ENCODE measurements at places on chromosomes 13 and 19. TPM values are rescaled to one million over a fixed set of nuclear protein-coding genes. Genes with fewer than 3 reads are reported as not detected.
A peak's percentile ranks its signal among the peaks of the same experiment; 100 is the strongest.

The PSG6 gene
- not detected for total RNA-seq

The FFAR3 gene
- not detected for total RNA-seq

The HCST gene
- 7.1 TPM for total RNA-seq

The ZNF790 gene
- total RNA-seq, result 10.8 TPM

The ZFP30 gene
- 9.3 TPM for total RNA-seq

The SIGLECL1 gene
- not detected for total RNA-seq

The ZNF526 gene
- 6.7 TPM for total RNA-seq

The GPX4 gene
- total RNA-seq, result 337 TPM

The GGN gene
- 0.15 TPM for total RNA-seq

The DACT3 gene
- 14.1 TPM for total RNA-seq

DNA sequence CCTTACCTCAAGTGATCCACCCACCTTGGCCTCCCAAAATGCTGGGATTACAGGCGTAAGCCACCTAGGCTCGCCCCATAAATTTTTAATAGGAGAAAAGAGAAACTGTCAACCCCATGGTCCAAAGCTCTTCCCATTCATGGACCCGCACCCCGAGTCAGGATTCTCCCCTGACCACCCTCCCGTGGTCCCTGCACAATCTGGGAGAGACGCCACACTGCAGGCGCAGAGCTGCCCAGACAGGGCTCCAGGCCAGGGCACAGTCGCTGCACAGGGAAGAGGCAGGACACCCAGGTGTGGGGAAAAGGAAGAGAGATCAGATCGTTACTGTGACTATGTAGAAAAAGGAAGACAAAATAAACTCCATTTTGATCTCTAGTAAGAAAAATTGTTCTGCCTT, 54.5 kb downstream of the ZNF93 start:
- DNase-seq, result no peak

- peak; percentile 99 for DNase-seq
These were observed 1.2 kb upstream of the MAMSTR start for GRCh38 chr19:48720613-48721296.

DNA sequence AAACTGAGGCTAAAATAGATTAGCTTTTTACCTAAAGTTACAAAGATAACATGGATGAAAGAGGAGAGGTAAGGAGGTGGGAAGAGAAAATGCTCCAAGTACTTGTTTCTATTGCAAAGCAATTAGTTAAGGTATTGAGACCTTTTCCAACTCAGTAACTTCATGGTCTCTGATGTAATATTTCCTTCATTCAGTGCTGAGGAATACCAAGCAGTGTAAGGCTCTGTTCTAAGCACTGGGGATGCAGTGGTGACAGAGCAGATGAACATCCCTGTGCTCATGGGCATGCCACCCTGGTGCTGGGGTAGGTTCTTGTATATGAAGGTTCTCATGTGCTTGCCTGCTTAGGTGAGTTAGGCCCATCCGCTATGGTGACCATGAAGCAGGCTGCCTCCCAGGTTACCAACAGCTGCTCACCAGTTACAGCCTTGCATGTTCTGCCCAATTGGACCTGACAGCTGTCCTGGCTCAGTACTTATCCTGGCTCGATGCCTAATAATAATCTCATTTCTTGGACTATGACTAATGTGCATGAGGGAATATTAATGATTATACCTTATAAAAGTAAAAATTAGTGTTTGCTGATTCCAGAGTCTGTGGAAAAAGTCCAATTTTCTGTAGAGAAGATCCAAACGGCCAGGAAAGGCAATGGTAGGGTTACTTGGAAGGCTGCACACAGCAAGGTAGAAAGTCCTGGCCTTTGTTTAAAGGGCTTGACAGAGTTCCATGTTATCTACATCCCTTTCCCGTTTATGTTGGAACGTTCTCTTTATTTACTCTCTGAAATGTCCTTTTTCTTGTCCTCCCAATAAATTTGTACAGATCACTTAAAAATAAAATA, 48.3 kb downstream of the LATS2 start:
- DNase-seq, result peak; percentile 30

DNA sequence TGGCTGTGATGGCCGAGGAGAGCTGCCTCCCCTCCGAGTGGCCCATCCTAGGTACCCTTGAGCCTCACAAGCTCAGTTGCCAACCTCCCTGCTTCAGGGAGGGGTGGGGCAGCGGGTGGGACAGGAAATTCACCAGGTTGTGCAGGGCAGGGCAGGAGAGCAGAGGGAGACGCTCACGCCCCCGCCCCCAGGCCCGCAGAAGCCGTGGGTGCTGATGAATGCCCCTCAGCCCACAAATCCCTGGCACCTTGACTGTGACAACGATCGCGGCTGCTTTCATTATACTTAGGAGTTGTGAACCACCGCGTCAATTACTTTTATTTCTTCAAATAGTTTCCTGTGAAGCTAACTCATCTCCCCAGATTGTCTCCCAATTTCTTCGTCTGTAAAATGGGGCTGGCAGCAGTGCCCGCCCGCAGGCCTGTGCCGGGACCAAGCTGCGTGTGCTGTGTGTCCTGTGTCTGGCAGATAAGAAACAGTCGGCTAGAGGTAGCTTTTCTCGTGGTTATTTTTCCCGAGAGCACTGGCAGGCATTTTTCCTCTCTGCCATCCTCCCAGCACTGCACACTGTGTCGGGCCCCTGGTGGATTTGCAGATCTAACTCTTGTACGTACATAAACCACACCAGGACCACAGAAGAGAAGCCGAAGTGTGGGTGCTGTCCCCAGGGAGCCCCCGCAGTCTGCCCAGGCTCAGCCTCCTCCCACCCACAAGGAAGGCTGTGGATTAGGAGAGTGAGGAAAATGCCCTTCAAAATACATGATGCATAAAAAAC, 7.9 kb upstream of the RASA3 start:
- no peak for DNase-seq

- DNase-seq, result no peak
These were observed 1004.1 kb upstream of the PCDH9 start for GRCh38 chr13:68234274-68234673.

DNA sequence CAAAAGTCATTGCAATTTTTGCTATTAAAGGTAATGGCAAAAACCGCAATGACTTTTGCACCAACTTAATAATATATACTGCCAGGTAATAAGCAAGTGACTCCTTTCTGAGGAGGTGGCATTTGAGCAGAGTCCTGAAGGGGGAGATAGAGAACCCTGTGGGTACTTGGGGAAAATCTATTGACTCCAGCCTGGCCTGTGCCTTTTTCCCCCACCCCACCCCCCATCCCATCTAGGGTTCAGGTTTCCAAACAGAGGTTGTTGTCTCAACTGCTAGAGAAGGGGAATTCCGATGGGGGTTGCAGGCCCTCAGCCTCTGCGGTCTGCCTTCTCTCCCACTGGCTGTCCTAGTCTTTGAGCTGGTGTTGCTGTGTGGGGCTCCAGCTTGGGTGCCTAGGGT, 11.5 kb downstream of the S1PR2 start:
- no peak for DNase-seq

DNA sequence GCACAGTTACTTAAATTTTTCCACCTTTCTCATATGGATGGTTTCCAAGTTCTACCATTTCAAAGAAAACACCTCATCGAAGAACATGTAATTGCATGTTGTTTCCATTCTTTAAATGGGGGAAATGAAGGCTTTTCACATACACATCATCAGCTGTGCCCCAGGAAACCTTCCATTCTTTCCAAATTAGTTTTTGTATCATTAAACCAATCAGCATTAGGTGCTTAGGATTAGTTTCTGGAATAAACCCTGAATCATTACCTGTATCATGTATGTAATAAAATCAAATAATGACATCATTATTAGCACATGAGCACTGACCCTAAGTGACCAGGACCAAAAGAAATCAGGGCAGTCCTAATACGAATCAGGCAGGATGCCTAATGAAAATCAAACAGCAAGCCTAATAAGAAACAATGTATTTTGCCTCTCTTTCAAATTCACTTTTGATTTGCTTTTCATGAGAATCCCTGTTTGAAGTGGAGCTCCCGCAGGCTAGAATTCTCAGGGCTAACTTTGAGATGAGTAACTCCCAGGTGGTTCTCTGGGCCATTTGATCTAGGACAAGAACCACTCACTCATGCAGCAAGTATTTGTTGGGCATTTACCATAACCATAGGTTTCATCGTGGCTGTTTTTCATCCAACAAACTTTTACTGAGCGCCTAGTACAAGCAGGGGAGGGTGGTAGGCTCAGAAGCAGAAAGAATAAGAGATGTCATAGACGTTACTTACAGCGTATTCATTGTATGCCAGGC, 89.2 kb downstream of the MZT1 start:
- DNase-seq, result no peak

- DNase-seq, result no peak
These were observed 222.1 kb downstream of the MZT1 start for GRCh38 chr13:72505376-72505775.

GRCh38 chr19:17240826-17241399, 4.8 kb downstream of the NR2F6 start:
- no peak for DNase-seq

- no peak for DNase-seq
These were observed 16.2 kb upstream of the NFIC start for GRCh38 chr19:3350014-3350663.

DNA sequence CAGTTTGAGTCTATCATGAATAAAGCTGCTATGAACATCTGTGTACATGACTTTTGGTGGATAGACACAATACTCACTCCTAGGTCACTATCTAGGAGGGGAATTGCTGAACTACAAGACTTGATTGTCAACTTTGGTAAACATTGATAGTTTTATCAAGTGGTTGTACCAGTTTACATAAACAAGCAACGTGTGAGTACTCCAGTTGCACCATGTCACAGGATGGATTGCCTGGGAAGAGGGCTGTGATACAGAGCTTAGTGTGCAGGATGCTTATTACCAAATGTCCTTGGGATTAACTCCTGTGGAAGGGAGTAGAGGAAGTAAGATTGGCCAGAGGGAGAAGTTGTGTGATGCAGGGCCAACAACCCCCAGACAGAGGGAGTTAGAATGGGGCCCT, 37.7 kb downstream of the RAP2A start:
- DNase-seq, result no peak

DNA sequence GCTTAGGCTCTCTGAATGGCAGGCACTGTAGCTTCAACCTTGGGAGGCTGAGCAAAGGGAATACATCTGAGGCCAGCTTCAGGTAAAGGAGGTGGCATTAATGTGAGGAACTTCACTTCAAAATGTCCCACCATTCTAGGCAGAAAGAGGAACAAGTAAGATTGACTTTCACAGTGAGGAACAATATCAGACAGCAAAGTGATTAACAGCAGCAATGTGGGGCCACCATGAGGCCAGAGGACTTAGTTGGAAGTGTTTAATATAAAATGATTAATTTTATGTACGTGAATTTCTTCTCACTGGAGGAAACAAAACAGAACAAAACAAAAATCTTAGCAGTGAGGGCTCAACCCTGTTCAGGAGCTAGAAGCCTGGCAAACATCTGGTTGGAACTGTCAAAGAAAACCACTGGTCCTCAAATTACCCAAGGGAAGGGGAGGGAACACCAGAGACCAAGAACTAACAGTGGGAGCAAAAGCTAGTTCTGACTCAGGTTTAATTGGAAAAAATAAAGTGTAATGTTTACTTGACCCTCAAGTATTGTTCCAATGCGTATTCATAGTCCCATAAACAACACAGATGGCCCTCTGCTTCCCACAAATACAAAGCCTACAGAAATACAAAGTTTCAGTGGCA, 43.9 kb upstream of the FRY start:
- DNase-seq, result no peak

GRCh38 chr19:46717716-46718143, 816 bp upstream of the PRKD2 start:
- no peak for DNase-seq

GRCh38 chr19:18450021-18450930, 12.3 kb upstream of the ISYNA1 start:
- DNase-seq, result no peak

- DNase-seq, result no peak
These were observed 10.5 kb upstream of the APOC4 start for GRCh38 chr19:44931541-44931940.

DNA sequence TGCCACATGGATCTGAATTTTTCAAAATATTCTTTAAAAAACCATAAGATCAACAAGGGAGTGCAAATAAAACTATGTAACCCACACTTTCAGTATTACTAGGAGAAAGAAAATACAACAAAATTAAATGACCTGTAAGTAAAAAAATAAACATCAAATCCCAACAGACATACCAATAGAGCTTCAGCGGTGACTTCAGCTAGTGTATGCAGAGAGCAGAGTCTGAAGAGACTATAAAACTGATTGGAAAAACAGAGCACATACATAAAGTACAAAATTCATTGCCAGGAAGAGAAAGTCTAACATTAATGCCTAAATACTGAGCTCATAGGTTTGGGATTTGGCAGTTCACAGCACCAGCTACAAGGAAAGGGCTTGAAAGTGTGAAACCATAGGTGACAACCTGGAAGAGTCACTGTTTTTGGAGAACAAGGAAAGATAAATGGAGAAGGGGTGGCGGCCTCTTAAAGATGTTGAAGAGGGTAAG, 291.1 kb downstream of the LMO7 start:
- DNase-seq, result no peak

DNA sequence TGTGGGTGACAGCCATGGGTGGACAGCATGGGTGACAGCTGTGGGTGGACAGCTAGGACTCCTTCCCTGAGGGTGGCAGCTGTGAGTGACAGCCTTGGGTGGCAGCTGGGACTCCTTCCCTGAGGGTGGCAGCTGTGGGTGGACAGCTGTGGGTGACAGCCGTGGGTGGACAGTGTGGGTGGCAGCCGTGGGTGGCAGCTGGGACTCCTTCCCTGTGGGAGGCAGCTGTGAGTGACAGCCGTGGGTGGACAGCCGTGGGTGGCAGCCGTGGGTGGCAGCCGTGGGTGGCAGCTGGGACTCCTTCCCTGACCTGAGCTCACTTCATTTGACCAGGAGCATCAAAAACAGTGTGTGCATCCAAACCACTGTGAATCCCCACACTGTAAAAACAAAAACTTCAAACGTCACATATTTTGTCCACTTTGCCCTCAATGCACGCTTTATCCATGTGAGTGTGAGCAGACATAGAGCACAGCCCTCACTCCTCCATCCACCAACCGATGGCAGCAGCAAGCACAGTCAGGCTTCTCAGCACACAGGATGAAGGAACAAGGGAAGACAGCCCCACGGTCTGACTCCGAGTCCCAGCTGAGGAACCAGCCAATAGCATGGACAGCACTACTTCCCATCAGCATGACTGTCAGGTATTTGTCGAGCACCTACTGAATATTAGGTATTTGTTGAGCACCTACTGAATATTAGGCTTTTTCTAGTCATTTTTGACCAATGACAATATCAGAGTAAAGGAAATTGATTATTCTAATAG, 1.6 kb upstream of the CFAP97D2 start:
- DNase-seq, result no peak

DNA sequence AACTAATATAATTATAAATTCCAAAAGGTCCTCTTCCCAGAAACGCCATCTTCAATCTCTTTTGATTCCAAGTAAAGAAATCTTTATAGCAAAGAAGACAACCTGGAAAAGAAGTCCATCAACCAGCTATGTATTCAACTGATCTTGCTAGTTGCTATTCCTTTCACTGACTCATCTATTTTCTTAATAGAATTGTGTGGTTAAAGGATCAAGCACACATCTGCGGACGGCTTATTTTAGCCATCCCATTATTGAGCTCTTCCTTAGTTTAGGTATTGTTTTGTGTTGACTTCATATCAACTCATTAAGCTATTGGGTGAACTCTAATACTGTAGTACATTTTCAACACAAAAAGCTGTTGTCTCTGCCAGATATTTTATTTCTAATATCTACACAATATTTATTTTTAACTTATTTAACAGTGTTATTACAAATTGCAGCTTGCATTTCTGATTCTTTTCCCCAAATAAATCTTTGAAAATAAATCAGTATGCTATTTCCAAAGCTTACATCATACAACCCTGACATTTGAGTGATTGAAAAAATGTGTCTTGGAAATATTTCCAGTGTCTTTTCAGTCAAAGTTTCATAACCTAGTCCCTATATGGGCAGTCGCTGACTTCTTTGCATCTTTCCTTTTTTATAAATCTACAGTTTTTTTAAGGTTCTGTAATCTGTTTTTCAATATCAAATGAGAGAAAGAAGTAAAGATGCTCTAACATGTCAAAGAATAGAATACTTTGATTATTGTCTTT, 158.8 kb upstream of the SPRY2 start:
- no peak for DNase-seq

Measured in left ventricle myocardium superior (tissue), 1 donor.